Omental fat pad (tissue), 4 donors: ENCODE measurements at places on chromosomes 3 and 15. TPM values are rescaled to one million over a fixed set of nuclear protein-coding genes. Genes with fewer than 3 reads are reported as not detected.

Gene CAPN3
- 9.2 TPM for total RNA-seq

Gene MAP1A
- total RNA-seq: 4.4 TPM

Gene TP63
- total RNA-seq: not detected

- DNase-seq: no peak
Measured at GRCh38 chr3:32440611-32441350, 49.1 kb downstream of the CMTM7 start.

DNA sequence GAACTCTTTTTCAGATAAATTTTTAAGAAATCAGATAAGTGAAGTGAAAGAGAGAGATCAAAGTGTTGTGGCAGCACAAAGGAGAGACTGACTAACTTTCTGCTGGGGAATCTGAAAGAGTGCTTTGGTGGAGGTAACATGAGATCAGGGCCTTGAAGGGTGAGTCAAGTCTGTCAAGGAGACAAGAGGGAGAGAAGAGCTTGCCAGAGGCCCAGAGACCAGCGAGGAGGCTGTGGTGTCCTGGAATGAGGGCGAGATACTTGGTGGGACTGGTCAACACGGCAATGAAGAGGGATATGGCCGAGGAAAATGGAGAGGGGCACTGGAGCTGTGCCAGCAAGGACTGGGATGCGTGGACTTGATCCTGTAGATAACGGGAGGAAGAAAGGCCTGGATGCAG, 4.6 kb downstream of the TADA3 start:
- DNase-seq: no peak

- DNase-seq: no peak
Measured at GRCh38 chr3:141412087-141412935, 44.0 kb downstream of the ZBTB38 start.

DNA sequence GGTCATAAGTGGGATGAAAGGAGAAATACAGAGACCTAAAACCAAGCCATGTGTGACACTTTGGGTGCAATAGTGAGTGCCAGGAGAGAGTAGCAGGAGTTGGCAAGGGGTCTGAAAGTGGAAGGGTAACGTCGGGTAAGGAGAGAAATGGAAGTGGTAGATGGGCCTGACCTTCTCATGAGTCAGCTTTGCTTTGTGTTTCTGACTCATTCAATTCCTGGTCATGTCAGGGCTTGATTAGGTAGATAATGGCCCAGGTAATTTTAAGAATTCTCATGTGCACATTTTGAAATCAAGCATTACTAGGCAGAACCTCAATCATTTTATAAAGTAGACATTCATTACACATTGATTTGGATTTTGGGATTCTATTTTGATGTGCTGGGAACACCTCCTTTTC, 262.5 kb downstream of the SOX2 start:
- DNase-seq: no peak

DNA sequence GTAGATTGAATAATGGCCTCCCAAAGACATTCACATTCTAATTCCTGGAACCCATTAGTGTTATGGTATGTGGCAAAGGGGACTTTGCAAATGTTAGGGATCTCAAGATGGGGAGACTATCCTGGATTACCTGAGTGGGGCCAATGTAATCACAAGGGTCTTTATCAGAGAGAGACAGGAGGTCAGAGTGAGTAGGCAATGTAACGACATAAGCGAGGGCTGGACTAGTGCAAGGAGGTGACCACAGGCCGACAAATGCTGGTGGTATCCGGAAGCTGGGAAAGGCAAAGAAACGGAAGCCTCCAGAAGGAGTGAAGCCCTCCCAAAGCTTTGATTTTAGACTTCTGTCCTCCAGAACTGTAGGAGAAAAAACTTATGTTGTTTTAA, 26.5 kb upstream of the AQP9 start:
- no peak for DNase-seq

DNA sequence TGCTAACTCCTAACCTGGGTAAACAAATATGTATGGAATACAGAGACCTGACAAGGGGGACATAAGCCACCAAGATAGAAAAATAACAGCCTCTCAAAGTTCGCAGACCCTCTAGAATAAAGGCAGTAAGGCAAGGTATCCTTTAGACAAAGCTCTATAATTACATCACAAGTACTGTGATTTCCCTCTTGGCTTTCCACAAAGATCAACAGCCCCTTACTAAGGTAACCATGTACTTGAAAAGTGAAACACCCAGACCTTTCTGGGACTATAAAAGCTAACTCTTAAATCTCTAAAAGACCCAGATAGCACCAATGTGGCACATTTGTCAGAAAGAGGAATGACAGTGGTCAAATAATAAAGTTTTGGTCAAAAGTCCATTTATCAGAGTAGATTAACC, 51.9 kb downstream of the TBL1XR1 start:
- no peak for DNase-seq

DNA sequence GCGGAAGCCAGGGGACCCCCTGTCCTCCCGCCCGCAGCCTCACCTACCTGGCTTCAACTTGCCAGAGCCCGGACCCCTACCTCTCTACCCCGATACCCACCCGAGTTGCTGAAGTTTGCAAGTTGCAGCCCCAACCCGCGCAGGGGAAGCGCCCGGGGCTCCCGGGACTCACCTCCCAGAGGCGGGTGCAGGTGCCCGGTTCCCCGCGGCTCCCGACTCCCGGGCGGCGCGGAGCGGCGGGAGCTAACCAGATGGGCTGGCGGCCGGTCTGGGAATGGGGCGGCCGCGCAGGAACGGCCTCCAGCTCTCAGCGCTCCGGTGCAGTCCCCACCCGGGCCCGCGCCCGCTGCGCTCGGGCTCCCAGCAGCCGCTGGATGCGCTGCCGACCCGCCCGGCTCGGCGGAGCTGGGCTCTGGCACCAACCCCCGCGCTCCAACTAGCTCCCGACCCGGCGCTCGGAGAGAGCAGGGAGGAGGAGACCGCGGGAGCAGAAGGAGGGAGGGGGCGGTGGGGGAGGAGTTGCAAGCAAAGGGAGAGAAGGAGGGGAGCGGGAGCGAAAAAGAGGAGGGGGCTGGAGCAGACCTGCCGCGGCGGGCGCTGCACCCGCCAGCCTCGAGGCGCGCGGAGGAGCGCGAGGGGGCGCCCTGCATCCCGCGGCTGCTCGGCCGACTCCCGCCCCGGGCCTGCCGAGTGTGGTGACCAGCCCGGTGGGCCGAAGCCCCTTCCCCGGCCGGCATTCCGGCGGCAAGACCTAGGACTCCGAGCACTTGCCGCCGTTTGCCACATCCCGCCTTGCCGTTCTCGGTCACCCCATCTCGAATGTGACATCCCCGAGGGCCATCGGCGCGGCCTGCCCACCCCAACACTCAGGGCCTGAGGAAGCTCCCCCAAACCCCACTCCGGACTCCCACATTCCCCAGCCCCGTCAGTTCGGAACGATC, at the start of gene SEMA5B:
Gene SEMA5B (minus strand): TSS at position 472 of the 941 bp plus-strand sequence. CDS start 66,500 bp downstream, outside the sequence.
- DNase-seq: no peak

- no peak for DNase-seq
Measured at GRCh38 chr15:71385457-71385856, 270.2 kb downstream of the THSD4 start.

GRCh38 chr15:60362321-60363086, 35.3 kb downstream of the ANXA2 start:
- DNase-seq: no peak
